ENCODE measurements at places on chromosomes 3 and 15.
A peak's percentile ranks its signal among the peaks of the same experiment; 100 is the strongest.

GRCh38 chr15:62546628-62547027, 381.5 kb upstream of the C2CD4B start:
- DNase-seq: no peak

- no peak for DNase-seq
Measured at GRCh38 chr15:35312344-35312743, 227.2 kb upstream of the NANOGP8 start.

DNA sequence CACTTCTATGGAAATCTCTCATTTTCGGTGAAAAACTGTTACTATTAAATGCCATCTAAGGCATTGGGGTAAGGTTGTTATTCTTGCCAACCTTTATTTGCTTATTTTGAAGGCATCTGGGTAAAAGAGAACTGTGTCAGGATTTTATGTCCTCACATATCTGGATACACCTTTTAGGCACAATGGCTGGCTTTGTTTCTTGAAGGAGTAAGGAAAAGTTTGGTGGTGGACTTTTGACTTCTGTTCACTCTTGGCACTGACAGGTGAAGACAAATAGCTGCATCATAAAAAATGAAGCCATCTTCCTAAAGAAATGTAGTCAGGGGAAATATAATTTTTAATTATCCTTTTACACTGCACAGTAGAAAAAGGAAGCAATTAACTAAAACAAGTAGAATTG, 310.0 kb downstream of the CNTN3 start:
- DNase-seq: no peak

DNA sequence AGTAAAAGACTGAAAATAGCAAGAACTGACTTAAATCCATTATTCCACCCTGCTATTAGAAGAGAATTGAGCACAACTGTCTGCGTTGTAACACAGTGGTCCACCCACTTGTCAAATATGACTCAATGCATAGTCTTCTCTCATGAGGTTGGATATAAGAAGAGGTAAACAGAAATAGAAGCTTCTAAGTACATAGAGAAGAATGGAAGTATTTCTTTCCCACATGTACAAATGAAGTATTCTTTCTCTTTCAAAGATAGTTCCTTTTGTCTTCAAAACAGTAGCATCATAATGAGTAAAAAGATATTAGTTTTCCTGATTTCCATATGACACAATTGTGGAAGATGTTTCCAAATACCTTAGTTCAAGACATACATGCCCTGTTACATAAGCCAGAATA, 348.6 kb upstream of the CCDC54 start:
- DNase-seq: no peak

DNA sequence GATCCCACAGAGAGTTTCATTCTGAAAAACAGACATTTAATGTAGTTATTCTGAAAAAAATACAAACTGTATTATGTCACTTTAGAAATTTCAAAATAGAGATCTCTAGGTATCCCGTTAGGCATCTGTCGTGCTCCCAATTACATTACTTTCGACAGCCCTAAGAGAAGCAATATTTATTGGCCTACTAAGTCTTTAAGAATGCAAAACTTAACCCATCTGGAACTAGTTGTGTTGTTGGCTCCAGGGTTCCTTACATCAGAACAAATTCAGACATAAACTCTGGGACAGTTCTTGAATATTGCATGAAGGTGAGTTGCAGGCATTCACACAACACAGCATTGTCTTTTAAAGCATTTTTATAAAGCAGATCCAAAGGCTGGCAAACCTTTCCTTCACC, 498.4 kb downstream of the FHIT start:
- peak; percentile 39 for DNase-seq

- no peak for DNase-seq
Measured at GRCh38 chr3:77620009-77620408, 580.1 kb downstream of the ROBO2 start.

- DNase-seq: no peak
Measured at GRCh38 chr3:65831733-65832425, 206.8 kb downstream of the MAGI1 start.

GRCh38 chr3:58256061-58256460, 18.5 kb downstream of the ABHD6 start:
- DNase-seq: no peak

- DNase-seq: peak; percentile 69
Measured at GRCh38 chr3:34260271-34261000, 462.0 kb downstream of the PDCD6IP start.

GRCh38 chr3:40951636-40952035, 247.7 kb upstream of the CTNNB1 start:
- DNase-seq: peak; percentile 94

- peak; percentile 82 for DNase-seq
Measured at GRCh38 chr15:47196048-47196447, 521.3 kb upstream of the SEMA6D start.

- no peak for DNase-seq
Measured at GRCh38 chr15:93266291-93266690, 177.3 kb upstream of the RGMA start.

GRCh38 chr3:197599089-197599765, 43.5 kb upstream of the BDH1 start:
- peak; percentile 83 for DNase-seq

DNA sequence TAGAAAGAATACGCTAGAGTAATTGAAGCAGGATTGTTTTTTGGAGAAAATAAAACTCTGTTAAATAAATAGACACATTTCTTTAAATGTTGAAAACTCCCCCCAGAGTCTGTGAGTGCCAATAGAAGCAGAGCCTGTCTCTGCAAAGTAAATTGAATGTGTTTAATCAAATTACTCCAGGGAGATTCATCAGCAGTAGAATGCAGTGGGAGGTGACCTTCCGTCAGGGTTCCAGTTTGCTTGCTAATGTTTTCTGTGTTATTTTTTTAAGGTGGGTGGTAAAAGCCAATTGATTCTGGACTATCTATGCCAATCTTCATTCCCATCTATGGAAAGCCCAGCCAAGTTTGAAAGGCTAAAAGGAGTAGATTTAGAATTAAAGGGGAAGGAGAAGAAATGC, 612.4 kb upstream of the GRM7 start:
- DNase-seq: no peak

DNA sequence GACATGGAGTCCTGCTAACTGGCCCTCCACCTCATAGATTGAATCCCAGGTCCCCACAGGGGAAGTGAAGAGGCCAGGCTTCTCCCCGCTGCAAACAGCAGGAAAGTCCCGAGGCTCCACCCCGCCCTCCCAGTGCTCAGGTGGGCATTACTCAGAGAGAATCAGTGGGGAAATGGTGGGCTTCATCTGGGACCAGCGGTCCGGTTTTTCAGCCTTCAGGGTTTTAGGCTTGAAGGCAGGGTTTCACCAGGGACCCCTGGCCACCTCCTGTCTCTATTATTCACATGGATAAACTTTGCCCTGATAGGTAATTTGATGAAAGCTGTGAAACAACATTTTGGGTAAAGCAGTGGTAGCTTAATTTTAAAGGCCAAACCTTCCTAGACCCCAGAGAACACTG, 31.3 kb downstream of the MKRN3 start:
- DNase-seq: no peak

GRCh38 chr3:66527246-66527645, 26.4 kb upstream of the LRIG1 start:
- no peak for DNase-seq

GRCh38 chr3:170961616-170962400, 53.4 kb upstream of the EIF5A2 start:
- peak; percentile 62 for DNase-seq

Data from astrocyte of the spinal cord (primary cell).